ENCODE measurements at places on chromosomes 13 and 19. TPM values are rescaled to one million over a fixed set of nuclear protein-coding genes. Genes with fewer than 3 reads are reported as not detected.

GRCh38 chr19:13093407-13094105 lies 9.1 kb downstream of the LYL1 start:
- DNase-seq: peak; percentile 63

DNA sequence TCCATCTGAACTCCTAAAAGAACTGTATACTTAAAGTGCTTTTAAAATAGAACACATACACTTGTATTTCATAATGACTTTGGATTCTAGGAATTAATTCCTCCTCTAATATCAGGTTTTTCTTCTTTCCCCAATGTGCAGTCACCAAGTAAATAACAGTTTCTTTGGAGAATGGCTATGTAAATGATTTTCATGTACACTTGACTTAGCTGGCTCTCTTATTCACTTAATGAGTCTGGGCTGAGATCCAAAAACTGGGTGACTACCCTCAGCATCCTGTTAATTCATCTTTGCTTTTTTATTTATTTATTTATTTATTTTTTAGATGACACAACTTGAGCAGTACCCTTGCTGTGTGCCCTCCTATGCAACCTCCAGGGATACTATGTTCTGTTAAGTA lies 1003.7 kb downstream of the SLITRK1 start:
- DNase-seq: no peak

DNA sequence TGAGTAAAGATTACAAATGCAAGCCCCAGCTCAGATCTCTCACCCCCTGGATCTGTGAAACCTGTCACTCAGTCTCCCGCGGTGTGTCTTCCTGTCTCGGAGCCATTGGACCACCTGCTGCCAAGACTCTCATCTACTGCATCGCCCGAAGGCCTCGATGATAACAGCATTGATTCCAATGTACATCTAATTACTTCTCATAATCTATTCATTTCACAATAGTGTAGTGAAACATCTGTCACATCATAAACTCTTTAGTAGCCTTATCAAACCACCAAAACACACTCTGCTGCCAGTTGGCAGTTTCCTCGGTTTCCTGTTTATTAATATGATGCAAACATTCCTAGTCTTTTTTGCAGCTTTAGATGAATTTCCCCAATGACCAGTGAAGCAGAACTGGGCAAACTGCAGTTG lies 220.3 kb downstream of the POU4F1 start:
- DNase-seq: no peak

- peak; percentile 68 for DNase-seq
These were observed 5.6 kb upstream of the DPF1 start for GRCh38 chr19:38229585-38230073.

DNA sequence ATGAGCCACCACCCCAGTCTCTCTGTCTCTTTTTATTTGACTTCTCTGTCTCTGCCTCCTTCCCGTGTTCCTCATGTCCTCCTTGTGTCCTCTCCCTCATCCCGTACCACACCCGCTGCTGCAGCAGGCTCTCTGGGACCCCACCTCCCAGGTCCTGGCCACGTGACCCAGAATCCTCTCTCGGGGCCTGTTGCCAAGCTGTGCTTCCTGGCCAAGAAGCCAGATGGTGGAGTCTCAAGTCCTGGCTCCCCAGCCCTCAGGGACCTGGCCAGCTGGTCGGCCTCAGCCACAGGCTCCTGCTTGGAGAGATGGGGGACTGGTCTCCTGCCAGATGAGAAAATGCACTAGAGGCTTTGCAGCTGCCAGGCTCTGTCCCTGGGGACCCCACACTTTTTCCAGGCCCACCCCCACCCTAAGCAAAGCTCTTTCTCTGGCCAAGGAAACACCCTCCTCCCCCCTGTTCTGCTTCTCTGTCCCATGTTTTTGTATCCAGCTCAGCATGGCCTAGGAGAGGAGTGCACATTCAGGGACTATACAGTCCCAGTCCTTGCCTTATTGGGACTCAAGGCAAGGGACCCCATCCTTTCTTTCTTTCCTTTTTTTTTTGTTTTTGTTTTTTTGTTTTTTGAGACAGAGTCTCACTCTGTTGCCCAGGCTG lies 34.3 kb upstream of the SHKBP1 start:
- DNase-seq: no peak

DNA sequence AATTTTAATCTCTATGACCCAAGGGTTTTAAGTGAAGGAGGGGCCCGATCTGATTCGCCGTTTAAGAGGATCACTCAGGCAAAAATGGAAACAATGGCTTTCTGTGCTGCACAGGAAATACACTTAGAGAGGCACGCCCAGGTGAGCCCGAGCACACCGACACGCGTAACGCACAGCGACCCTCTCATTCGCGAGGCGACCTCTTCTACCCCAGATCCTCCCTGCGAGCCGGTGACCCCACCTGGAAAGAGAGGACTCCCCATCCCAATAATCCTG lies 216 bp downstream of the SH2D3A start:
- no peak for DNase-seq

GRCh38 chr19:1675633-1676350 lies 23.4 kb upstream of the TCF3 start:
- DNase-seq: no peak

DNA sequence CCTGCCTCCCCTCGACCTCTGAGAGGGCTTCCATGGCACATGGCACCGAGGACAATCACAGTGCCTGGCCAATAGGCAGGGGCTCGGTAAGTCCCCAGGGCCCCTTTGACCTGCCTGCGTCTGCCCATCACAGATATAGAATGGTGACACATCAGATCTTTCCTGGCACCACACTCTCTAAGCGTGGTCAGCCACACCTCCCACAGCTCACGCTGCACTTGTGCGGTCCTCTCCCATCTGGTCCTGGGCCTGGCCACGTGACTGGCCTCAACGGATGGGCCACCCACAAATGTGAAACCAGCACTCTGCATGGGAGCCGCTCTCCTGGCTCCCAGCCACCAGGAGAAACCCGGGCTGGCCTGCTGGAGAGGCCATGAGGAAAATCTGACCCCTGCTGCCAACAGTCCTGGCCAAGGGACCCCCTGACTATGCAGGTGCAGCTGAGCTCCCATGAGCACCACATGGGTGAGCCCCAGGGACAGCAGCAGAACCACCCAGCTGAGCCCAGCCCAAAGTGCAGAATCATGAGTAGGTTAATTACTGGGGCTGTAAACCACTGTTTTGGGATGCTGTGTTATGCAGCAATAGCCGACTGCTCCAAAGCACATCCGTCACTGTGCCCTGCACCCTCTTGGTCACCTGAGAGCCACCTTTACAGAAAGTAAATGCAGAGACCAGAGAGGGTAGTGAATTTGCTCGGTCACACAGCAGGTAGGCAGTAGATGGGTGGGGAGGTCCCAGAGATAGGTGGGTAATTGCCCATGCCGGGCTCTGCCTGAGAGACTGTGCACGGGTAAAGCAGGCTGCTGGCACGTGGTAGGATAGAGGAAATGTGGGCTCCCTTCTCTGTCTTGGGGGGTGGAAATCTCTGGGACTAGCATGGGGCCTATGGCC lies 9.7 kb upstream of the MEF2B start:
- no peak for DNase-seq

DNA sequence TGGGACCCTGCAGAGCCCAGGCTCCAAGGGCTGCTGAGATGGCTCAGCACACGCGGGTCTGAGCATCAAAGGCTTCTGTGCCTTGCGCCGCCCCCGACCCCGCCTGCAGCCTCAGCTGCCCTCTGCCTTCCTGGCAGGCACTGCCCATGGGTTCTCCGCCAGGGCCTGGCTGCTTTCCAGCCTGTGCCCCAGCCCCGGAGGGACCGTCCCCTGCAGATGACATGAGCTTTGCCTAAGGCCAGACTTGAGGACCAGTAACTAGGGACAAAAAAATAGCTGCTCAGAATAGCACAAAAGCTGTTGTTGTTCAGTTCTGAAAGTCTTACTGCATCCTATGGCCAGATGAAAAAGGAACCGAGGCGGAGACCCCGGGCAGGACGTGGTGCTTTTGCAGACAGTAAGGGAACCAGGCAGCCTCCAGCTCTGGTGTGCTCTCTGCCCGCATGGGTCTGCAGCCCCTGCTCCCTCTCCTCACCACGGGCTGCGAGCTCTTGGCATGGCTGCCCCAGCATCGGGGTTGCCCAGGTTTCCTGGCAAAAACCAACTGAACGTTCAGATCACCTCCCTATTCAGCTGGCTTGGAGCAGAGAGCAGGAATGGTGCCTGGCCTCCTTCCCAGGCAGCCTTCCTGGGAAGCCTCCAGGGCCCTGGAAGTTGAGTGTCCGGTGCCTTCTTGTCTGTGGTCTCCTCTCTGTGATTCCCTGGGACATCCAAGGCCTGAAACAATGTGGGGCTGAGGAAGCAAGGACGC lies 12.5 kb upstream of the CFAP97D2 start:
- no peak for DNase-seq

DNA sequence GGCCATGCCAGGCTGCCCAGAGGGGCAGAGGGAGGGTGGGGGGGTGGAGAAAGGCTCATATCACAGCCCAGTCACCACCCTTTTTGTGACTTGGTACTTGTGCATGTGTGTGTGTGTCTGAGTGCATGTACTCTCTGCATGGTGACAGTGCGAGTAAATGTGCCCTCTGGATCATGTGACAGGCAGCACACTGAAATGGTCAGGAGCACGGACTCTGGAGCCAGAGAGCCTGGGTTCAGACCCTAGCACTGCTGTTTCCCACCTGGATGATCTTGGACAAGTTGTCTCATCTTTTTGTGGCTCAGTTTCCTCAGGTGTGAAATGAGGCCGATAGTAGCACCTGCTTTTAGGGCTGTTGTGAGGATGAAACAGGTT lies 2.0 kb downstream of the CIC start:
- no peak for DNase-seq

DNA sequence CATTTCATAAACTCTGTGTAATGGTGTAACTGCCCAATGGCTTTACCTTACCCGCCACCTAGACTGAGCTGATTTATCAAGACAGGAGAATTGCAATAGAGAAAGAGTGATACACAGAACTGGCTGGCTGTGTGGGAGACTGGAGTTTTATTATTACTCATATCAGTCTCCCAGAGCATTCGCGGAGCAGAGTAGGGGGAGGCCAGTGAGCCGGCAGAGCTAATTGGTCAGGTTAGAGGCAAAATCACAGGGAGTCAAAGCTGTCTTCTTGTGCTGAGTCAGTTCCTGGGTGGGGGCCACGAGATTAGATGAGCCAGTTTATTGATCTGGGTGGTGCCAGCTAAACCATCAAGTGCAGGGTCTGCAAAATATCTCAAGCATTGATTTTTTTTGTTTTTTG lies 23.4 kb upstream of the SLITRK1 start:
- DNase-seq: no peak

GRCh38 chr19:41528106-41528505 lies 47.9 kb upstream of the CEACAM21 start:
- DNase-seq: no peak

DNA sequence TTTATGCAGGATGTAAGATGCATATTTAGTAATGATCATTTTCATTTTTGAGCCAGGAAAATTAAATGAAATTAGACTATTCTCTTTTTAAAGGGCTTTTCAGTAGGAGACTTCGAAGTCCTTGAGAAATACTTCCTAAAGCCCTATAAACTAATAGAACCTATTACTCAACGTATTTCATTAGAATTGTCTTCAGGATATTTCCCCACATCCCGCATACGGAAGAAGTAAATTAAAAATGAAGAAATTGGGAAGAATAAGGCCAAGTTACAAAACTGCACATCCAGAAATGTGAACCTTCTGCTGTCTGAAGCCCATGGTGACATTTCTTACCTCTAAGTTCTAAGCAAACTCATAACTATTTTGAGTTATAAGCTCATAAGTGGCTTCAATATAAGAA lies 66.5 kb downstream of the RXFP2 start:
- DNase-seq: no peak

DNA sequence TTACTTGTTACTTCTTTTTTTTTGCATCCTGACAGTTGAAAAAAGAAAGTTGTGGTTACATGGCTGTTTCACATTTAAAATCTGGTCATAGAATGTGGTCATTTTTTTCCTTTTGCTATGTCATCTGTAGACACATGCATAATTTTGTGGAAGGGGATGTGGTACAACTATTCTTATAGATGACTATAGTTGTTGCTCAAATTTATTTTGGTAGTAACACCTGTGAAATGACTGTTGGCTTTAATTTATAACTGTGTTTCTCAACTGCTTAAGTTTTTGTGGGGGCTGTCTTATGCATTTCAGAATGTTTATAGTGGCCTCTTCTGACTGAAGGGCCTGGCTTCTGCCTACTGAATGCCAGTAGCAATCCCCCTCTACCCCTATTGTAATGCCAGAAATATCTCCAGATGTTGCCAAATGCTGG lies 130.5 kb downstream of the PAN3 start:
- no peak for DNase-seq

Gene ZNF599
- 2.3 TPM for total RNA-seq

Gene ELL
- 23.6 TPM for total RNA-seq

Gene BCAM
- not detected for total RNA-seq

Gene CD209
- not detected for total RNA-seq

Gene GPR108
- total RNA-seq: 106 TPM

Gene LYL1
- 2.4 TPM for total RNA-seq

Gene RDH8
- total RNA-seq: not detected

Gene MAP4K1
- total RNA-seq: 182 TPM

Gene S1PR5
- not detected for total RNA-seq
